Fibroblast of skin of left quadriceps (primary cell): ENCODE measurements at places on chromosomes 2 and 18.

DNA sequence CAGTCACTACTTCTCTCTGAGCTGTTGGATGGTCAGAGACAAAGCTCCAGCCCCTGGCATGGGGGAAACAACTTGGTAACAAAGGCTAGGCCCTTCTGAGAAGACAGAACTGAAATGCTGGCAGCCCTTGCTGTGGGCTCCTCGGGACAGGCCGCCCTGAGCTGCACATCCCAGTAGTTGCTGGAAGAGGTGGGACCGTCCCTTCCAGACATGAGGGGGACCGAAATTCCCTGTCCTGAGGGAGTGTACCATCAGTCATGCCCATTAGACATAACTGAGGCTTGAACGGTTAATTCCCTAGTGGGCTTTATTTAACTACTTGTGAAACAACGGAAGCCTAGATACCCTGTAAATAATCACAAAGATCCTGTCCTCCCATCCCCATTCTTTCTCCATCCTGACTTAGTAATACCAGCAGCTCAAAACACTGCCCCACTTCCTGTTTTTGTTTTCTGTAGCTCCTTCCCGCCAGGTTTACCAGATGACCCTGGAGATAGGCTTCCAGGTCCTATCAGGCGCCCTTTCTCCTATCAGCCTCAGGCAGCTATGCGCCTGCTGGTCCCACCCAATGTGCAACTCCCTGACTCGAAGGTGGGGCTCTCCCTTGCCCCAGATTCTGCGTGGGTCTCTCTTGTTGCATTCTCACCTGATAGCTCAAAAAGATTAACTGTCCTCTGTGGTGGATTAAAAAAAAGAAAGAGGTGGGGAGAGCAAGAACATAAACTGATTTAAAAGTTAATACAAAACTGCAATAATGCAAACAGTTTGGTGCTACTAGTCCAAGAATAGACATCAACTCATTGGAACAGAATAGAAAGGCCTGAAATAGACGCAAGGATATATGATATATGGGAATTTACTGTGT is 37.0 kb upstream of the NT5DC4 start:
- no peak for DNase-seq

DNA sequence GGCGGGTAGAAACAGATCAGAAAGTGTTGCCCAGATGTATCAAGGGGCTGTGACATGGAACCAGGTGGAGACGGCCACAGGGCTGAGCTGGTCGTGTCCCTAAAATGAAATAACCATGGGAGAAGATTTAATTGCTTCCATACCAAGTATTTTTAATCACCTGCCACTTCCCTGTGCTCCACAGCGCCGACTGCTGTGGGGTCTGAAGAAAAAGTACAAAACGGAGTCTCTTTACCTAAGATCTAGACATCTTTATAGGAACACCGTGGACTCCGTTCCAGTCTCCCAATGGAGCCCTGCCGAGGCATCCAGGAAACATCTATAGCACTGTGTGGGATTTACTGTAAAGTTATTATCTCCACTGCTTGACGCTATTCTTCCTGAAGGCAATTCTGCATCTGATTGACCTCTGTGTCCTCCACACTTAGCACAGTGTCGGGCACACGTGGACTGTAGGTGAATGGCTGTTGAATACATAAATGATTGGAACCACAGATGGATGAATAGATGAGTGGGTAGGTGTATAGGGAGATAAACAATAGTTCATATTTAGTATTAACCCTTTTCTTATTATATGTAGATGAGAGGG is 21.6 kb upstream of the GYPC start:
- DNase-seq = no peak

DNA sequence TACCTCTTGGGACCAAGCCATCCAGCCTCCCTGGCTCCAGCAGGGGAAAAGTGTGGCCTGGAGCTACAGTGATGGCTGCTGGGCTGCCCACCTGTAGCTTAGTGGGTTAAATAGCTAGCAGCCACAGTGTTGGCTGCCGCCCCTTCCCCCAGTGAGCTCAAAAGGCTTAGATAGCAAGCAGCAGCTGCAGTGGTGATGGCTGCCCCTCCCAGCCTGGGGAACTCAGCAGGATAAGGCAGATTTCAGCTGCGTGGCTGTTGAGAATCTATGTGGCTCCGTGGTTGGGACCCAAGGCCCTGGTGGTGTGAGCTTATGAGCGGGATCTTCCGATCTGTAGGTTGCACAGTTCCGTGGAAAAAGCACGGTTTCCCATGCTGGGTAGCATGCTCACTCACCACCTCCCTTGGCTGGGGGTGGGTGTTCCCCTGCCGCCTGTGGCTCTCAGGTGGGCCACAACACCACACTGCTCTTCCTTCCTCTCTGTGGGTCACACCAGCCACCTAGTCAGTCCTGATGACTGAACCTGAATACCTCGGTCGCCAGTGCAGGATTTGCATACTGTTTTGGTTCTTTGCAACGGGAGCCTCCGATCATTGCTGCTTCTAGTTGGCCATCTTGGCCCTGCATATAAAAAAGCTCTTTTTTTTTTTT is 946.5 kb upstream of the FAM98A start:
- DNase-seq = no peak

DNA sequence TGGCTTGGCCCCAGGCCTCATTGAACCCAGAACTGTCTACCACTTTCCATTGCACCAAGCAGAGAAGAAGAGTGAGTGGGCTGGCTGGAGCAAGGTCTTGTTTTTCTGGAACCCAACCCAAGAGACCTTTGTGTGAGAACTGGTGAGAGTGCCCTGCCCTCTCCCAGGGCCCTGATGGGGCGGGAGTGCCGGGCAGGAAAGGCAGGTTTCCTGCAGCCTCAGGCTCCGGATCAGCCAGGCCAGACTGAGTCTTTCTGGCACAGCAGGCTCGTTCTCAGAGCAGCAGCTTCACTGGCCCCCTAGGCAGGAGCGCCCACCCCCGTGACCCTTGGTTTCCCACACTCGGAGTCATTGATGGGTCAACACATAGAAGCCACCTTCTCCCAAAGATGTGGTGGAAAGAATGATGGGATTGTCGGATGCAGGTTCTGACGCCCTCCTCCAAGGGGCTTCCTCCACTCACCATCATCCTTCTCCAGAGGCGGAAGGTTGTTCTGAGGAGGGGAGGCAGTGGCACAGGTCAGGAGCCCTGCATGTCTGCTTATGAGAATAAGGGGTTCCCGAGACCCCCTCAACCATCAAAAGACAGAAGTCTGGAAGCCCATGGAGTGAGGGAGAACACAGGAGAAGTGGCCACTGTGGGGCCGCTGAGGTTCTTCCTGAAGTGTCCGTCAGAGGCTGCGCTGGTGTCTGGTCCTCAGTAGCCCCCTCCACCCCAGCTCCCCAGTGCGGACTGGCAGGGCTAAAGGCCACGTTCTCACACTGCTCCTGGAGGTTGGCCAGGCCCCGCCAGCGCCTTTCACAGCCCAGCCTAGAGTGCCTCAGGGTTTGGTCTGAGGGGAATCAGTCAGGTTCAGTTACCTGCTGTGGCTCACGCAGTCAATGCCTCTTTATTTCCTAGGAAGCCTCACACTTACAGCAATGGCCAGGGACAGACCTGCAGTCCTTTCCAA is 62.8 kb upstream of the LAPTM4A start:
- no peak for DNase-seq

GRCh38 chr2:101742547-101742946 is 45.0 kb downstream of the MAP4K4 start:
- DNase-seq = no peak

- no peak for DNase-seq
Measured at GRCh38 chr2:105849431-105850179, 104.9 kb downstream of the NCK2 start.

- no peak for DNase-seq
Measured at GRCh38 chr2:159933040-159933726, 129.2 kb downstream of the PLA2R1 start.

- no peak for DNase-seq
Measured at GRCh38 chr2:235183786-235184185, 232.0 kb downstream of the SH3BP4 start.

GRCh38 chr2:54271843-54272627 is 16.0 kb upstream of the TSPYL6 start:
- DNase-seq = no peak

DNA sequence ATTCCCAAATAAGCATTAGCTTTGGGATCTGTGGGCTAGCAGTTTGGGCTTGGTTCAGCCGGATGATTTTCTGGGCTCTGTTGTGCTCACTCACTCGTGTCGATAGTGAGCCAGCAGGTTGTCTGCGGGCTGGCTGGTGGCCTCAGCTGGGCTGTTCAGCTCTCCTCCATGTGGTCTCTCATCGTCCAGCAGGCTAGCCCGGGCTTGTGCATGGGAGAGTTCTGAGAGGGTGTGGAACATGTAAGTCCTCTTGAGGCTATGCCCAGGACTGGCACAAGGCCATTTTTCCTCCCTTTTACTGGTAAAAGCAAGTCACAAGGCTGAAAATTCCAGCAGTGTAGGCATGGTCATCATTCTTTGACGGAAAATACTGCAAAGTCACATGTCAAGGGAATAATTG is 38.5 kb downstream of the NTSR2 start:
- no peak for DNase-seq

GRCh38 chr2:7111626-7112025 is 194.4 kb downstream of the RNF144A start:
- DNase-seq = no peak

DNA sequence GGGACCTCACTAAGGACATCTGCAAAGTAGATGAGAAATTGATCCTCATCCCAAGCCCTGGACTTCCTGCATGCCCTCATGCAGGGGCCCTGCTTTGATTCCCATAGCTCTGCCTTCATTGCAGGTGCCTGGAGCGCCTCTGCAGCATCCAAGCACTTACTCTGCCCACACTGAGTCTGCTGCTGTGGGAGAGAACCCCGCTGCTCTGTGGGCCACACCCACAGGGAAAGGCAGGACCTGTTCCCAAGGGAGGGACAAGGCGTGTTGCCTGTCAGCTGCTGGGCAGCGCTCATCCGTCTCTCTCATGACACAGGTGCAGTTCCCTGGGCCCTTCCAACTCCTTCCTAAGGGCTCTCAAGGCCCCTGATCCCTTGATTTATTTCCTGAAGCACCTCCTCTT is 266.8 kb upstream of the SMIM21 start:
- no peak for DNase-seq

- DNase-seq = no peak
Measured at GRCh38 chr18:2223849-2224248, 347.5 kb downstream of the METTL4 start.

DNA sequence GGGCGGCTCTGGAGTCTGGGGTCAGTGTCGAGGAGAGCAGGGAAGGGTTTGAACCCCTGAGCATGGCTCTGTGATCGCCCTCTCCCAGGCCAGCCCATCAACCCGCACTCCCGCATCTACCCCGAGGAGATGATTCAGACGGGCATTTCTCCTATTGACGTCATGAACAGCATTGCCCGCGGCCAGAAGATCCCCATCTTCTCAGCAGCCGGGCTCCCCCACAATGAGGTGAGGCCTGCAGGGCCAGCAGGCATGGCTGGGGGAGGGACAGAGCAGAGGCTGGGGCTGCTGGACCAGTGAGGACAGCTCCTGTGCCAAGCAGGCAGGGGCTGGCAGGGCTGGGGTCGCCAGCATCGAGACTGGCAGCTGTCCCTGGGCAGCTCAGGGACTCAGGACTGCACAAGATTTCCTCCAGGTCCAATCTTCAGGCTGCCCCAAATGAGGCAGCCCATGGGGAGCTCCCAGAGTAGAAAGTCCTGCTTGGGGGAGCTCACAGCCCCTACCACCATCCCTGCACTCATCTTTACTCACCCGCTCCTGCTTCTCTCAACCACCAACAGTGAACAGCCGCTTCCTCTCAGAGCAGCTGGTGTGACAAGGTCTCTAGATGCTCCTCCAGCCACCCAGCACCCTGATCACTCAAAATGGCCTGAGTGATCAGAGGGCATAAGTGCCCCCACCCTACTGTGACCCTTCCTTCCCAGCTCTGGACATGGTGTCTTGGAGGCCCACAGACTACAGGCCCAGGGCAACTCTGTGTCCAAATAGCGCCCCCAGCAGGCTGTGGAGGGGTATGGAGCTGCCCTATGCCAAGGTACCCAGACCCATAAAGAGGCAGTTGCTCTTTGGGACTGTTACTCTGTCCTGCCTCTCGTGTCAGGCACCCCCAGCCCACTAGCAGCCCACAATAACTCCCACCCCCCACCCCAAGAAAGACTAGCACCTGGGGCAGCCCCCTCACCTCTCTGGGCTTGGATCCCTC is 18.3 kb upstream of the ANKRD53 start:
- no peak for DNase-seq

GRCh38 chr2:210399440-210400041 is 77.0 kb downstream of the LANCL1 start:
- DNase-seq = no peak

DNA sequence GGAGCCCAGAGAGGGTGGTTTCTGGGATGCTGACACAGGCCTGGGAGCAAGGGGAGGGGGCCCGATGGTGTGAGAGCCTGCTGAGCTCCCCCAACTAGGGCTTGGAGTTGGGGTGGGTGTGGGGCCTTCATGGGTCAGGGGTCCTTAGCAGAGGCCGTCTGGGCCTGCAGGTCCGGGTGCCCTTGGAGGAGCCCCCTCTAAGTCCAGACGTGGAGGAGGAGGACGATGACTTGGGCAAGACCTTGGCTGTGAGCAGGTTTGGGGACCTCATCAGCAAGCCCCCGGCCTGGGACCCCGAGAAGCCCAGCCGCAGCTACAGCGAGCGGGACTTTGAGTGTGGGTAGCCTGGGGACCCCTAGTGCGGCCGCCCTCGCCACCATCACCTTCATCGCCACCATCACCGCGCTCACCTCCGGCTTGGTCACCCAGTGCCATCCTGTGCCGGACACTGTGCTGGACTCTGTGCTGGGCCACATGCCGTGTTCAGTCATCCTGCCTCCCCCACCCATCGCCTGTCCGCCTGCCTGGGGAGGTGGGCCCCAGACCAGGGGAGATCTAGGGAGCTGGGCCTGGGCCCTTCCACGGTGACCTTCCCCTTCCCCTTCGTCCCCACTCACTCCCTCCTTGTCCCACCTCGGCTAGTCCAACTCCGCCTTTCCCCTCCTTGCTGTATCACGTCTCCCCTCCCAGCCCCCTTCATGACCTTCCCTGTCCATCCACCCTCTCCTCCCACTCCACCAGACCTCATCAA is 980 bp downstream of the SLC4A3 start:
- DNase-seq = no peak

DNA sequence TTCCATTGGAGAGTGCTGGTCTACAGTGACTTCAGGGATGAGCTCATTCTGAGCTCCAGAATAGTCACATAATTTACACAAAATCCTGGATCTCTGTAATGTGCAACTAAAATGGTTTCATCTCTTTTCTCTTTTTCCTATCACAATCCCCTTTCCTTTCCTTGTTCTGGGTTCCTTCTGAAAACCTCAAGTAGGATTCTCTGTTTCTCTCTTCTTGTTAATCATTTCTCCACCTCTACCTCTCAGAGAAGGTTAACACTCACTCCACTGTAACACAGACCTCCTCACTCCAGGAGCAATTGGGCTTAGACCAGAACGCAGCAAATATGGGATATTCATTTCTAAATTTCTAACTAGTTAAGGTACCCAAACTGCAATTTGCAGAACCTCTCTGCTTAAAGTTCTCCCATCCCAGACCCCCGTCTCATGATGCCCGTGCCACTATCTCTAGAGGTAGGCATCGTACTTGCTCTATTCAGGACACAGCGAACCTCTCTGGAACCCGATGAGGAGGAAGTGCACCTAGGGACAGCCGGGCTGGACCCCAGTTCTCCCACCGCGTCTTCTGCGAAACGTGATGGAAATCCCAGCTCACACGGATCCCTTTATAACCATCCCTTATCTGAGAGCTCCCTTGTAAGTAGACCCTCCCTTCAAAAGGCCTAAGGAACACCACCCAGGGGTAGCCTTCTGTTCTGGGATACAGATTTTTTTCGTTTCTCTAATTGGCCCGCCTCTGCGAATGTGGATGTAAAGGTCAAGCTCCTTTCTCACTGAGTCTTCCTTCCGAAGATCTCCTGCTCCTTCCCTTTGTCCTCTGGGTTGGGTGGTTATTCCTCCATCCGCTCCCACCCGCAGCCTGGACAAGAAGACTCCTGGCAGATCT is 1.3 kb downstream of the FOXI3 start:
- no peak for DNase-seq

- no peak for DNase-seq
Measured at GRCh38 chr2:160324161-160324800, 124.2 kb upstream of the ITGB6 start.
